ENCODE measurements at places on chromosomes 2 and 18. TPM values are rescaled to one million over a fixed set of nuclear protein-coding genes. Genes with fewer than 3 reads are reported as not detected.

Gene IL36G
- total RNA-seq = not detected

Gene IL1A
- total RNA-seq = not detected

Gene HOXD13
- not detected for total RNA-seq

Gene SPATA3
- not detected for total RNA-seq

Gene CRYBA2
- not detected for total RNA-seq

Gene IL1RL1
- total RNA-seq = 15.8 TPM

Gene ALK
- total RNA-seq = not detected

Gene MRPL44
- 10.4 TPM for total RNA-seq

Gene PDE11A
- 1.4 TPM for total RNA-seq

Gene C2orf49
- 12.7 TPM for total RNA-seq

Gene KYNU
- 3.0 TPM for total RNA-seq

Gene RETREG2
- total RNA-seq = 54.4 TPM

Gene GPR45
- not detected for total RNA-seq

Gene REG3G
- 0.52 TPM for total RNA-seq

Gene GULP1
- 25.9 TPM for total RNA-seq

Gene ZAP70
- 2.4 TPM for total RNA-seq

Gene IL1RL2
- 0.24 TPM for total RNA-seq

Gene LIPG
- 1.2 TPM for total RNA-seq

Gene CTNNA2
- total RNA-seq = not detected

Gene ETAA1
- total RNA-seq = 12.6 TPM

Gene FN1
- 2,588 TPM for total RNA-seq

Gene PIEZO2
- 4.8 TPM for total RNA-seq

Gene ATP6V1C2
- 0.33 TPM for total RNA-seq

Gene LRRTM4
- total RNA-seq = 0.81 TPM

Gene CABYR
- 6.9 TPM for total RNA-seq

Gene LRP1B
- 0.46 TPM for total RNA-seq

Gene ASXL3
- 5.0 TPM for total RNA-seq

Gene TUBA3E
- total RNA-seq = not detected

Gene UGT1A5
- total RNA-seq = not detected

Gene VSNL1
- not detected for total RNA-seq

Gene CAMKMT
- total RNA-seq = 12.6 TPM
